ENCODE measurements at places on chromosomes 5 and 9.
A peak's percentile ranks its signal among the peaks of the same experiment; 100 is the strongest.

DNA sequence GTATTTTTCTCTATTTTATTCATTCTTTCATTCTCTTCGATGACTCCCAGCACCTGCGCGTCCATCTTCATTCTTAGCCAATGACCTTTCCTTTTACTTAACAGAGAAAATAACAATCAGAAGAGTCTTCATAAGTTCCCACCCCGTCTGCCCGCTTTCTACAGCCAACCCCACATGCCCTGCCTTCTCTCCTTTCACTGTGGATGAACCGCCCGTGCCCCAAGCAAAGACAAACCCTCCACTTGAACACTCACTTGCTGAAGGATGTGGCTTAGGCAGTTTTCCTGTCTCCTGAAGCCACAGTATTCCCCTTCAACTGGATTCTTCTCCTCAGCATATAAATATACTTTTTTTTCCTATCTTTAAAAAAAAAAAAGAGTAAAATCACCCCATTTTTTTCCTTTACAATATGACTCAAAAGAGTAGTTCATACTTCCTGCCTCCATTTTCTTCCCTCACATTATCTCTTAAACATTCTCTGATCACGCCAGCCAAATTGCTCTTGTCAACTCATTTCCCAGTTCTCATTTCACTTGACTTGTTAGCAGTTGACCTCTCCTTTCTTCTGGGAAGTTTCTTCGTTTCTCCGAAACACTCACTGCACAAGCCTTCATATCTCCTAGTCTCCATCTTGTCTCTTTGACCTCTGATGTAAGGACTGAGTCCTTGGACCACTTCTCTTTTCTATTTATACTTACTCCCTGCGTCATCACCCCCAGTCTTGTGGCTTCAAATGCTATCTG is 11.1 kb downstream of the NIPSNAP3B start:
- DNase-seq: peak; percentile 62

GRCh38 chr5:8848997-8849594 is 696.8 kb downstream of the SEMA5A start:
- DNase-seq: no peak

DNA sequence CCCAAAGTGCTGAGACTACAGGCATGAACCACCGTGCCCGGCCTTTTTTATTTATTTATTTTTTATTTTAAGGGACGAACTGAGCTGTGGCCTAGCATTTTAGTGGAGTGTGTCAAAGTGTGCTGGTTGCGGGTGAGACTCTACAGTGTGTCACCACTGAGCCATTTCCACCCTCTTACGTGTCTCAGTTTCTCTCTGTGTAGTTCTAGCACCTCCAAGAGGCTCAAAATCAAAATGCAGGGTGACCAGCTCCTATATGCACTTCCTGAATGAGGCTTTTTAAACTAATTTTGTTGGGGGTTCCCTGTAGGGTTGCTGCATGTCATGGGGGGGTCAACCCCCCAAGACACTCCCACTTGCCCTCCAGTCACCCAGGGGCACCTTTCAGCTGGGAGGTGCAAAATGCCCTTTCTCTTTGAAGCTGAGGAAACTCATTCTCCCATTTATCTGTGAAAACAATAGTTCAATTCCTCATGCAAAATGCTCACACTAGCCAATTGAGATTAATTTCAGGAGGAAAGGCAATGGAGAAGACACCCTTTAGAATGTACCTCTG is 69.3 kb downstream of the COL15A1 start:
- DNase-seq: no peak

DNA sequence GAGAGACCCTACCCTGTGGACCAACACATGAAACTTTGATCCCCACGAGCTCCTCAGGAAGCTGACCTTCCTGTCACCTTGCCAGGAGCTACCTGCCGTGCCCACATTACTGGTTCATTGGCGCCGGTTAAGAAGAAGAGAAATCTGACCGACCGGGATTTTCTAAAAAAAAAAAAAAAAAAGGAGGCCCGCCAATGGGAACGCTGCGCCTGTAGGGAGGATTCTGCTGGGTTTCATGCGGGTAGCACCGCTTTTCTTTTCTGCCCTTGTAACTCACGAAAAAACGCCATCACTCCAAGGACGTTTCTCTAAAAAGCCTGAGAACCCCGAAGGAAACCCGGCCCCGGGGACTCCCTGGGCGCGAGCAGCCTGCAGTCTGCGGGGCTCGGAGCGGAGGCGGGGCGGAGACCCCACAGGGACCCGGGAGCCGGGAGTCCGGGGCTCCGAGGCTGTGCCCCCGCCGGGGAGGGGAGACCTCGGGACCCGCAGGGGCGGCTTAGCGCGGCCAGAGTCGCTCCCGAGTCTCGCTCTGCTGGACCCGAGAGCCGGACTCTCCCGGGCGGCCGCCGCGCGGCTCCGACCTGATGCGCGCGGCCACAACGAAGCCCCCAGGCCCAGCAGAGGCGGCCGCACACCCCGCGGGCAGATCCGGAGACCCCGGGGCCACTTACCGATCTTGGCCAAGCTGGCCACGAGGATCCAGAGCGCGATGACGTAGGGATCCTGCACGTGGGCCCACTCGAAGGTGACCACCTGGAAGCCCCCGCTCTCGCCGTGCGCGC is 617 bp downstream of the SLC9A3 start:
- DNase-seq: no peak

DNA sequence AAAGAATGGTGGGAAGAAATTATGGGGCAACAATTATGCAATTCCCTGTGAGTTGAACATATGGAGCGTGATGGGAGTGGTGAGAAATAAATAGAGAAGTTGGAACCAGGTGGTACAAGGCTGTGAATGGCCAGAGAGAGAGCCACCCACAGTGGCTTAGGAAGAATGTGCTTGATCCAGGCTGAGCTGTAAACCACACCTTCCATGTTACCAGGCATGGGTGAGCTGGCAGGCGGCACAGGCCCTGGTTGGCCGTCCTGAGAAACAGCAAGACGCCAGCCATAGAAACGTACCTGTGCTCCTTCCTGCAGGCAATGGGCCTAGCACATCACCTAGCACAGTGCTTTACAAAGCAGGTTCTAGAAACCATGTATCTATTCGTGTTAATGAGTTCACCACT is 74.3 kb downstream of the EPB41L4B start:
- no peak for DNase-seq

DNA sequence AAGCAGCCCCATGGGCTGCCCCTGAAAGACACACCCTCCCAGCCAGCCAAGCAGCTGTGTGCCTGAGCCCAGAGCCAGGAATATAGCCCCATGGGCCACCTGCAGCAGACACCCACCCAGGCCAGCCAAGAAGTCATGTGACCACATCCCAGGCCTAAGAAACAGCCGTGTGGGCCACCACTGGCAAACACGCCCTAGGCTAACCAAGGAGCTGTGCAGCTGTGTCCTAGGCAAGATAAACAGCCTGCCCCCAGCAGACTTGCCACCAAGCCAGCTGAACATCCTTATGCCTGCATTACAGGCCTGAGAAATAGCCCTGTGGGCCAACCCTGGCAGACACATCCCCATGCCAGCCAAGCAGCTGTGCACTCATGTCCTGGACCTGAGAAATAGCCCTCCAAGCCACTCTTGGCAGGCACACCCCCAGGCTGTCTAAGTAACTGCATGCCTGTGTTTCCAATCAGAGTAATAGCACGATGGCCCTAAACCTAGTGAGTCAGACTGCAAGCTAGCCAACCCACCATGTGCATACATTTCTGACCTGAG is 143.0 kb downstream of the ADAMTS6 start:
- DNase-seq: peak; percentile 16

DNA sequence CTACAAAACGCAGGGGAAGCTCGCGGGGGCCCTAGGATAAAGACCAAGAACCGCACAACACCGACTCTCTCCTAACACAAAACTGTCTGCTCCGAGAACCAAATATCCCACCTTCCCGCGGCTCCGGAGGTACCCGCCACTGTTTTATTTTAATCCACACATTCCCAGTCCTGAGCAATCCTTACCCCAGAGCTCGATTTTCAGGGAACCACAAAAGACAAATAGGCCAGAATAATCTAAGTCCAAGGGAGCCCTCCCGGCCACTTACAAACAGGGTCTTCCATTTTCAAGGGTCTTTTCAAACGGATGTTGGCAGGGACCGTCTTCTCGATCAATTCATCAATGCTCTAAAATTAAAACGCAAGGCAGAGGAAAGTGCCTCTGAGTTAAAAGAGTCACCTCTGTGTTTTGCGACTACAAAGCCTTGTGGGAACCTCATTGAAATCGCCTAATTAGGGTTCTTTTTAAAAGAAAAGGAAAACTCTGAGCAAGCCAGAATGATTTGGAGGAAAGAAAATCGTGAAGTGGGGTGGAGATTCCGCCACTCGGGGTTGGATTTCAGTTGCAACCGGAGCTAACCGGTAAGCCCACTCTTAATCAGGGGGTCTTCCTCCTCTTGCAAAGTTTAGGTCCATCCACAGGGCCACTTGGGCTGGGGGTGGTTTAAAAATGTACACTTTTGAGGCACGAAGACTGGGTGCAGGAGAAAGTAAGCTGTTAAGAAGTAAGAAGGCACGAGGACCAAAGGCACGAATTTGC is 1.0 kb downstream of the GLDC start:
- DNase-seq: no peak

- peak; percentile 77 for DNase-seq
Observed at GRCh38 chr9:123871781-123872180, 58.1 kb downstream of the DENND1A start.

DNA sequence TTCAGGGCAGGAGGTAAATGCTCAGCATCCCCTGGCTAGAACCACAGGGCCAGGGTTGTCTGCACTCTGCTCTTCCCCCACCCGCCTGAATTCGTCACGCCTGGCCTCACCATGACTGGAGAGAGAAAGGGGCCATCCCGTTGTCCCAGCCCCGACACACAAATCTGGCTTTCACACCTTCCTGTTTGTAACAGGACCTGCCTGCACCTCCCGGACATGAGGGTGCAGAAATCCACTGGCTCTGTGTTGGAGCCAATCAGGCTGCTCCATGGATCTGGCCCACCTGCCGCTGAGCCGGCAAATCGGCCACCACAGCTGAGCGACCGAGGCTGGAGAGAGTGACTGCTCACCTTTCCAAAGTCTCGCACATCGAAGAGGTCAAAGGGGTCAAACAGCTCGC is 53.4 kb downstream of the VAV2 start:
- no peak for DNase-seq

- no peak for DNase-seq
Observed at GRCh38 chr9:81565144-81565543, 124.2 kb downstream of the TLE1 start.

GRCh38 chr5:65434122-65434521 is 47.6 kb downstream of the ADAMTS6 start:
- DNase-seq: no peak

- DNase-seq: no peak
Observed at GRCh38 chr5:115575167-115576070, 26.9 kb downstream of the TICAM2 start.

GRCh38 chr9:36399980-36400331 is at the start of gene RNF38:
Gene RNF38 (minus strand): TSS chr9:36400269. CDS start chr9:36400108, 161 bp downstream.
- no peak for DNase-seq

- DNase-seq: no peak
Observed at GRCh38 chr5:68920888-68921287, 172.9 kb upstream of the SLC30A5 start.

- no peak for DNase-seq
Observed at GRCh38 chr5:20466512-20466911, 478.5 kb upstream of the CDH18 start.

GRCh38 chr5:77015938-77016569 is 14.2 kb upstream of the AGGF1 start:
- peak; percentile 66 for DNase-seq

GRCh38 chr5:16364910-16365309 is 100.7 kb downstream of the ZNF622 start:
- DNase-seq: no peak

DNA sequence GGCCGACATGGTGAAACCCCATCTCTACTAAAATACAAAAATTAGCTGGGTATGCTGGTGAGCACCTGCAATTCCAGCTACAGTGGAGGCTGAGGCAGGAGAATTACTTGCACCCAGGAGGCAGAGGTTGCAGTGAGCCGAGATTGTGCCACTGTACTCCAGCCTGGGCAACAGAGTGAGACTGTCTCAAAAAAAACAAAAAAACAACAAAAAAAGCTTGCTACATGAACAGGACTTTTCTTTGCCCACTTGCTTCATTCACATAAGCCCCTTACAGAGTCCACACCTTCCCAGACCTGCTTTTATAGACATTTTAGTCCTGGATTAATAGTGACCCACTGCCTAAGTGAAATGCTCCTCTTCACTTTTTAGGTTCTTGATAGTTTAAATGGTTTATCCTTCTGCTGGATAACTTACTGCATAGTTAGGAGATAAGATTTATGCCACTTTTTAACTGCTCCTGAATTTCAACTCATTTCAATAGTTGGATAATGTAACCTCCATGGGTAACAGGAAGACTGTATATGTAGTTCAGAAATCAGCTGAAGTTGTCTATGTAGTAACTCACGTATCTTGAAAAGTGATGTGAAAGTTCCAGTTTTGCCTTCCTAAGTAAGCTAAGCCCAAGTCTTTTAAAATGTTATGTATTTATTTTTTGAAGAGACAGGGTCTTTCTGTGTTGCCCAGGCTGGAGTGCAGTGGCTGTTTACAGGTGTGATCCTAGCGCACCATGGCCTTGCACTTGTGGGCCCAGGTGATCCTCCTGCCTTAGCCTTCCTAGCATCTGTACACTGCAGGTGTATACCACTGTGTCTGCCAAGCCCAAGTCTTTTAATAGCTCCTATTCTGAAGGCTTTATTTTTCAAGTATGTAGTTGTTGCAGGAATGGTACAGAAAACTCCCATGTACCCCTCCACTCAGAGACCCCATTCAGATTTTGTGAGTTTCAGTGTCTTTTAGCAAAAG is 19.7 kb downstream of the SUB1 start:
- DNase-seq: no peak

- no peak for DNase-seq
Observed at GRCh38 chr5:172140866-172141265, 47.2 kb downstream of the STK10 start.

GRCh38 chr5:91390268-91390667 is 7.2 kb upstream of the ARRDC3 start:
- no peak for DNase-seq

DNA sequence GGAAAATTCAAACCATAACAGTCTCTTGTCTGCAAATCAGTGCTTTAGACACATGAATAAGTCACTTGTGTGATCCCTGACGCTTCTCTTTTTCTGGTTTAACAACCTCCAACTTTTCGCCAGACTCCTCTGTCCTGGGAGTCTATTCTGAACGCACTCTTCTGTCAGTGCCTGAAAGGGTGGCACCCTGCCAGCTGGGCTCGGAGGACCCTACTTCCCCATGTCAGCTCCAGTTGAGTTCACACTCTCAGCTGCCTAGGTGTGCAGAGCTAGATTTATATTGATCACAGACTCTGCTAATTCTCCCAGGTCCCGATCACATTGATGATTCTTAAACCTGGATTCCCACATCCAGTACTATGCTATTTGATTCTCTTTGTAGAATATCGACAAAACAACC is 649.1 kb downstream of the BNC2 start:
- peak; percentile 49 for DNase-seq

DNA sequence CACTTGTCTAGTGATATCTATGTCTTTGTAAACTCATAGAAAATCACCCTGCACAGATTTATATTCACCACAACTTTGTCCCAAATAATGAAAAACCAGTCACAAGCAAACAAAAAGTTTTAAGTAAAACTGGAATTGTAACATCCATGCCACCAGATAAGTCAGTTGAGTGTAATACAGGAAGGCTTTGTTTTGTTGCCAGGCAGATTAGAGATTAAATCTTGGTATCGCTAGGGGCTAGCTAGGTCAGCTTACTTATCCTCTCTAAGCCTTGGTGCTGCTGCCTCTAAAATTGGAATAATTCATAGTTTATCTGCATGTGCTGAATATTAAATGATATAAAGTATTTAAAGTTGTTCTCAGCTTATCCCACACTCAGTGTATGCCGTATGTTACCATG is 1062.5 kb downstream of the CDH9 start:
- DNase-seq: no peak
